ENCODE measurements at places on chromosomes 13 and 19.

DNA sequence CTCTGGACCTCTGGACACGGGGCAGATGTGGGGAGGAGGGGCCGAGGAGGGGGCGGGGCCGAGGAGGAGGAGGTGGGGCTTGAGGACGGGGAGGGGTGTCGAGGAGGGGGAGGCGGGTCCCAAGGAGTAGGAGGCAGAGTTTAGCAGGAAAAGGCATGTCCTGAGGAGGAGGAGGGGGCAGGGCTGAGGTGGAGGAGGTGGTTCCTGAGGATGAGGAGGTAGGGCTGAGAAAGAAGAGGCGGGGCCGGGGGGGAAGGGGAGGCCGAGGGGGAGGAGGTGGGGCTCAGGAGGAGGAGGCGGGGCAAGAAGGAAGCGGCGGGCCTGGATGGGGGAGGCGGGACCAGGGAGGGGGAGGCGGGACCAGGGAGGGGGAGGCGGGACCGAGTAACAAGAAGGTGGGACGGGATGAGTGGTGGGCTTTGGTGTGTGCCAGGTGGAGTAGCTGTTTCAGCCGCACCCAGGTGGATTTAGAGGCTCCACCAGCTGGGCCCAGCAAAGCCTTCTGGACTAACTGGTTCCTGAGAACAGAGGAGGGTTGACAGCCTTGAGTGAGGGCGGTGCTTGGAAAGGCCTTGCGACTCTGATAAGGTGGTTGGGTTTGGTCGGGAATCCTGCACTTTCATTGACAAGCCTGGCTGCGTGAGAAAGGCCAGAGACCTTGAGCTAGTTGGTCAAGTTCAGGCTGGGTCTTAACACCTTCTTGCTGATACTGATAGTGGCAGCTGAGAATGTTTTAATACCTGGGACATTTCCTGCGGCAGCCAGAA, 7.7 kb downstream of the TECR start:
- no peak for DNase-seq

GRCh38 chr19:16612636-16613035, 15.4 kb downstream of the MED26 start:
- DNase-seq, result peak; percentile 6

DNA sequence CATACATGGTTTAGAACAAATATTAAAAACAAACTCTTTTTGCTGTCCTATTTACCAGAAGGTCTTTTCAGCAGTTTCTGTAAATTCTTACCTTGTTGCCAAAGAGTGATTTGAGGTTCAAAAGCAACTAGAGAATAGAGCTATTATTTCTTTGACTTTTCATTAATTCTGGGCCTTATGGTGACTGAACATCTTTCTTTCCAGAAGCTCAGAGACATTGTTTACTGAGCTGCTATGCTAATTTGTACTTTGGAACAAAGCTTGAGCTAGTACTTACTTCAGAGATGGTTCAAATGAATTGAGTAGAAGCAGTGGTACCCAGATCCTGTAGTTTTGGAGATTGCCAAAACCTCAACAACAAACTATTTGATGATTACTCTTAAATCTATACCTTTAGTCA, 331.2 kb downstream of the SPRY2 start:
- peak; percentile 40 for DNase-seq

DNA sequence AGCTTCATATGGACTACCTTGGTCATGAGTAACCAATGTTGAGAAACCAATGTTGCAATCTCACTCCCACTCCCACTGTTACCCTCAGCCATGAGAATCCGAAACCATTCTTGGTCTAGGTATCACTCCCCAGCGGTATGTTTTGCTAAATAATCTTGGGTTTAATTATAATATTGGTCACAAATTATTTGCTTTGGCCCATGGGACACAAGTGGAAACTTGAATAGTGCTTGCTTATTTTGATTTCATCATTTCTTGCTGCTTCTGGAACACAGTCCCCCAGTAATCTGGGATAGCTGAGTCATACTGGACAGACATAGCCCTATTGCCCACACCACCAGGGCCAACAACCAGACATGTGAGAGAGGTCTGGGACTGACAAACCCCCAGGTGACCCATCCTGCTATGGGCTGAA, 171.6 kb upstream of the IPO5 start:
- DNase-seq, result peak; percentile 9

DNA sequence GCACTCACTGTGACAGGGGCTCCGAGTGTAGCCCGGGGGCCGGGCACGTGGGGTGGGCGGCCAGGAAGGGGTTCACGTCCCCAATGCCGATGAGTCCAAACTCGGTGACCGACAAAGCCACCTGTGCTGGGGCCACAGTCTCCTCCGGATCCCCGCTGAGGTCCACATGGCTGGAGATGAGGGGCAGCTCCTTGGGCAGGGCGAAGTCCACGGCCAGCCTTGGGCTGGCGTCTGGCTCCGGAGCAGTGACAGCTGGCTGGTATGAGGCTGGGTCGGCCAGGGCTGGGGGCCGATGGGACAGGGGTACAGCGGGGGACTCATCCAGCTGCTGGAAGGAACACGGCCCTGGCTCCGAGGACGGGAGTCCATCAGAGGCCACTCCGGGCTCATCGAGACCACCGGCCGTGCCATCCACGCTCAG, 15.9 kb upstream of the PLPP2 start:
- no peak for DNase-seq

- DNase-seq, result peak; percentile 8
Measured at GRCh38 chr19:38032151-38032550, 125.1 kb downstream of the SIPA1L3 start.

GRCh38 chr19:31317570-31317969, 31.7 kb downstream of the TSHZ3 start:
- no peak for DNase-seq

DNA sequence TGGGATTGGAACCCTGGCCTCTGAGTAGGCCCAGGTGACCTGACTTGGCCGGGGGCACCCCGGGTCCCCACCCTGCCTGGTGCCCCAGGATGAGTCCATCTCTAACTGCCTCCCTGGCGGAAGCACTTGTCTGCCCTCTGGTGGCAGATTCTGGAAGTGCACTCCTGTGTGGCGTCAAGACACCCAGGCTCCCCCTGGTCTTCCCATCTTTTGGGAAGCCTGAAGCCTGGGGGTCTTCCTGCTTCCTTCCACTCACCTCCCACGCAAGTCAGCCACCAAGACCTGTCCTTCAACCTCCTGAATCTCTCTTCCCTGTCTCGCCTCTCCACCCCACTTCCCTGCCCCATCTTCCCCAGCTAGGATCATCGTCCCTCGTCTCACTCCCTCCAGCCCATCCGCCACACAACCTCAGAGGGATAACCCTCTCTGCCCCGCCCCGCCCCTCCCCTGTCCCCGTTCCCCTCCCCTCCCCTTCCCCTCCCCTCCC, 7.4 kb downstream of the RABAC1 start:
- DNase-seq, result peak; percentile 91

DNA sequence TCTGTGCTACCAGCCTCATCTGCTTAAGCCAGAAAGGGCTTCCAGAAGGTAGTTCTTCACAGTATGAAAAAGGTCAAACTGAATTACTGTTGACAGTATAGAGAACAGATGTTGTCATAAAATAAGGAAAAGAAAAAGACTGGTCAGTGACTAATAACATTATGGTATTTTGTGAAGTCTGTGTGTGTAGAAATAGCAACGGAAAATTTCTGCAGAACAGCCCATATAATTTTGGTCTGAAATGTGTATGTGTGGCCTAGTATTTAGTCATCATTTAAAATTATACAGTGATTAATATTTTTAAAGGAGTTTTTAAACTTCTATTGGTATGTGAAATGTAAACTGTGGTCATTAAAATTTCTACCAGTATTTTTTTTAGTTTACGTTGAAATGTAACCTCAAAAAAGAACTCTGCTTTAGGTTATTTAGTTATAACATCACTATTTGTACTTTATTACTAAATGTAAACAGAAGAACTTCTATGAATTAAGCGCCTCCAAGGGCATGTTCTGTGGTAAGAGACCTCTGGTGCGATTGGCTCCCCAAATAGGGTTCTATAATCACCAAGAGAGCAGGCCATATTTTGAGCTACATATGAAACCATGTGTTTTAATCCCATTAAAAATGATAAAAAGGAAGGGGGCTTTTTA, 3.3 kb upstream of the GPR183 start:
- DNase-seq, result peak; percentile 84

- DNase-seq, result no peak
Measured at GRCh38 chr19:35354898-35355297, 3.4 kb upstream of the FFAR3 start.

DNA sequence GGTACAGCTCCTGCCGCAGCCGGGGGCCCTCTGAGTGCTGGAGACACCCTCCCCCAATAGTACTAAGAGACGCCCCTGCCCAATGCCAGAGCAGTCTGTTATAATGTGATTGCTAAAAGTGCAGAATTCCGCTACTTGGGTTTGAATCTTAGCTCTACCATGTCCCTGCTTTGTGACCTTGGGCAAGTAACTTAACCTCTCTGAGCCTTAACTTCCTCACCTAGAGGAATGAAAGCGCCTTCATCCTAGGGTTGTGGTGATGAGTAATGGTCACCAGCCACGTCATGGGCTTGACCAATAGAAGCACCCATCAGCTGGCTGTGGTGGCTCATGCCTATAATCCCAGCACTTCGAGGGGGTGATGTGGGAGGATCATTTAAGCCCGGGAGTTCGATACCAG, 6.5 kb downstream of the PLEKHG2 start:
- no peak for DNase-seq

- peak; percentile 54 for DNase-seq
Measured at GRCh38 chr13:61084988-61085387, 330.7 kb downstream of the PCDH20 start.

- DNase-seq, result no peak
Measured at GRCh38 chr13:89239361-89240127, 1568.4 kb downstream of the SLITRK5 start.

GRCh38 chr19:8367327-8368001, 3.5 kb downstream of the ANGPTL4 start:
- DNase-seq, result peak; percentile 99

DNA sequence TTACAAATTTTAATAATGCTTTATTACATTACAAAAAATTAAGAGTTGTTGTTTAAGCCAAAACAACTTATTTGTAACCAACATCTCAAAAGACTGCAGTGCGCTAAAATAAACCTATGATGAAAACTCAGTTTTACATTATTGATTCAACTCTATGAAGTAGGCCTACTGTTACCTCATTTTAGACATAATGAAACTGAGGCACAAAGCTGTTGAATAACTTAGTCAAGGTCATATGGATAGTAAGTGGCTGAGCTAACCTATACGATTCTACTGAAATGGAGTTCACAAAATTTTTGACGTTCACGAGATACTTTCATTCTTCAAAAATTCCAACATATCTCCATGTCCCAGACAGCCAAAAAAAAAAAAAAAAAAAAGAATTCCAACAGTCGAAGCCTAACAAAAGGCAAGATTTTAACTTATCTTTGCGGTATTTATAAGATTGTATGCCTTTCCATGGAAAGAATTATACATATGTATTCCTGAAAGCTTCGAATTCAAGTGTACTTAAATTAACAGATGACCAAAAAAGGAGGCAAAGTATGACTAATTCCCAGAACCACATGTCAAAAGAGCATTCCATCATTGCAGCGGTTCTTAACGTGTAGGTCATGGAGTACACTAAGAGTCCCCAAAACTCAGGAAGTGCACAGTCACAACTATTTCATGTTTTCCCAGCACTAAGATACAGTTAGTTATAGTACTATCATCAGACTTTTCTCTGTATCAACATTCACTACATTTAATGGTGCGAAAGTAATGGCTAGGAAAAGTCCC, 69.4 kb downstream of the PSPC1 start:
- DNase-seq, result peak; percentile 19

- no peak for DNase-seq
Measured at GRCh38 chr19:48591021-48591420, 15.5 kb upstream of the SPACA4 start.

GRCh38 chr13:44719857-44720671, 143.9 kb upstream of the TSC22D1 start:
- peak; percentile 76 for DNase-seq

DNA sequence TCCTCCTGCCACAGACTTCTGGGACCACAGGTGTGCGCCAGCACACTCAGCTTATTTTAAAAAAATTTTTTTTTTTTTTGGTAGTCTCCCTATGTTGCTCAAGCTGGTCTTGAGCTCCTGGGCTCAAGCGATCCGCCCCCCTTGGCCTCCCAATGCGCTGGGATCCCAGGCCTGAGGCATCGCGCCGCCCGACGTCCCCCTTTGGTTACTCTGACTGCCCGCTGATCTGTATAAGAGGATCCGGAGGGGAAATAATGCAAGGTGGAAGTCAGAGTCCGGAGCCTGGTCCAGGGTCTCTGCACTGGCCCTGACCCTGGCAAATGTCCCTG, 486 bp upstream of the ZNF805 start:
- no peak for DNase-seq

DNA sequence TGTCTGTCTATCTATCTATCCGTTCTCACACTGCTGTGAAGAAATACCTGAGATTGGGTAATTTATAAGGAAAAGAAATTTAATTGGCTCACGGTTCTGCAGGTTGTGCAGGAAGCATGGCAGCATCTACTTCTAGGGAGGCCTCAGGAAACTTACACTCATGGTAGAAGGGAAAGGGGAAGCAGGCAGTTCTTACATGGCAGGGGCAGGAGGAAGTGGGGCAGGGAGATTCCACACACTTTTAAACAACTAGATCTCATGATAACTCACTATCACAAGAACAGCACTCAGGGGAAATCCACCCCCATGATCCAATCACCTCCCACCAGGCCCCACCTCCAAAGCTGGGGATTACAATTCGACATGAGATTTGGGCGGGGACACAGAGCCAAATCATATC, 105.3 kb downstream of the SLC10A2 start:
- DNase-seq, result no peak

DNA sequence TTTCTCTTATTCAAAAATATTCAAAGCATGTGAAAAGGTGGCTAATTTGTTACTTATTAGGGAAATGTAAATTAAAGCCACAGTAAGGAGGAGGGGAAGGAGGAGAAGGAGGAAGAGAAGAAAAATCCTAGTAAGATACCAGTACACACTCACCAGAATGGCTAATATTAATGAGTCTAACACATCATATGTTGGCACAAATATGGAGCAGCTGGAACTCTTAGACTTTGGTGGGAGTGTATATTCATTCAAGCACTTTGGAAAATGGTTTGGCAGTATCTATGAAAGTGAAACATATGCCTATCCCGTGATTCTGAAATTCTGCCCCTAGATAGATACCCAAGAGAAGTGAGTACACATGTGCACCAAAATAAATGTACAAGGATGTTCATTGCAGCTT, 38.1 kb upstream of the RGCC start:
- DNase-seq, result no peak

DNA sequence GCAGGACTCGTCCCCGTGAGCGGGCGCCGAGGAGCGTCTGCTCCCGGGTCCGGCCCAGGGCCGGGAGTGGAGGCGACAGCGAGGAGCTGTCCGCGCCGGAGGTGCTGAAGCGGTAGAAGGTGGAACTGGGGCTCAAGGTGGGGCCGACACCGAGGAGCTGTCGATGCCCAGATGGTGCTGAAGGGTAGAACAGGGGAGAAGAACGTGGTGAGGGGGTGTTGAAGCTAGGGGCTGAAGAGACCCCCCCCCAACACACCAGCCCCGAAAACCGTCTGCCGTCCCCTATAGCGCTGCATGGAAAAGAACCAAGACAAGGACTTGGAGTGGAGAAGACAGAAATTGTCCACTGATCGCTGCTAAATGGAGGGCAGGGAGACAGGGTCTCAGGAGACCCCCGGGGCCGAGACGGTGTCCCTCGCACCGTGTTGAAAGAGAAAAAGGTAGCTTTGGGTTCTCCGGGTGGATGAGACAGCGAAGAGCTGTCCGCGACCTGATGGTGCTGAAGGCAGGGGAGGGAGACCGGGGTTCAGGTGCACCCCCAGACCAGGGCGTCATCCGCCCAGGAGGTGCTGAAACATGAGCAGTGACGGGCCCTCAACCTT, 7.1 kb upstream of the PDE4C start:
- DNase-seq, result peak; percentile 60
